ENCODE measurements at places on chromosomes 12 and 14. TPM values are rescaled to one million over a fixed set of nuclear protein-coding genes. Genes with fewer than 3 reads are reported as not detected.

- H3K4me1 ChIP-seq: peaks cover 4% of the 10 kb centered on the region
- peaks cover 63% of the 10 kb centered on the region for H3K36me3 ChIP-seq
- no peaks in the 10 kb centered on the region for H3K27me3 ChIP-seq
- DNase-seq: no peak
- H3K27ac ChIP-seq: no peak overlapping the region
Observed at GRCh38 chr14:64423987-64424386, 35.8 kb downstream of the MTHFD1 start.

DNA sequence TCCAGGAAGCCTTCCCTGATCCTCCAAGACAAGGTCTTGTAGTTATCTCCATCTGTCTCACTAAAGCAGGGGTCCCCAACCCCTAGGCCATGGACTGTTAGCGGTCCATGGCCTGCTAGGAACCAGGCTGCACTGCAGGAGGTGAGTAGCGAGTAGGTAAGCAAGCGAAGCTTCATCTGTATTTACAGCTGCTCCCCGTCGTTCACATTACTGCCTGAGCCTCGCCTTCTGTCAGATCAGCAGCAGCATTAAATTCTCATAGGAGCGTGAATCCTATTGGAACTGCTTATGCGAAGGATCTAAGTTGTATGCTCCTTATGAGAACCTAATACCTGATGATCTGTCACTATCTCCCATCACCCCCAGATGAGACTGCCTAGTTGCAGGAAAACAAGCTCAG, 12.4 kb upstream of the NFYB start:
- H3K27ac ChIP-seq: no peak overlapping the region
- peaks cover 10% of the 10 kb centered on the region for H3K4me1 ChIP-seq
- no peaks in the 10 kb centered on the region for H3K36me3 ChIP-seq

The TRPV4 gene
- not detected for total RNA-seq

The ERGIC2 gene
- total RNA-seq: 66.4 TPM

The VDR gene
- total RNA-seq: 17.3 TPM

DNA sequence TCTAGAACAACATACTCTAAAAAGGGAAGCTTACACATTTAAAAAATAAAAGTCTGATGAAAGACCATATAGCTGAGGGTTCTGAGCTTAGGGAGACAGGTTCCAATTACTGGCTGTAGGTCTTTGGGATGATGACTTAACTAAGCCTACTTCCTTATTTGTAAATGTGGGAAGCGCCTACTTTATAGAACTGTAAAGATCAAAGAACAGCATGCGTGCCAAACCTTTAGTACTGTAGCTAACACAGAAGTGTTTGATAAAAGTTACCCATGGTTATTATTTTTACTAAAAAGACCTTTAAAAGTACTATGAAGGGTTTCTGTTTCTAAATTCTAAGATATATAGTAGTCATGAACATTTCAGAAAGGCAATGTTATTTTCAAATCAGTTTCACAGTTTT, 35.7 kb downstream of the STK38L start:
- no peak for DNase-seq
- no peak overlapping the region for H3K27ac ChIP-seq
- H3K36me3 ChIP-seq: peaks cover 3% of the 10 kb centered on the region
- H3K4me3 ChIP-seq: no peak overlapping the region

- peaks cover 3% of the 10 kb centered on the region for H3K4me1 ChIP-seq
- no peak overlapping the region for H3K4me3 ChIP-seq
- H3K36me3 ChIP-seq: no peaks in the 10 kb centered on the region
Observed at GRCh38 chr12:4050340-4050739, 177.1 kb upstream of the PARP11 start.

GRCh38 chr12:90959032-90959431, 4.1 kb upstream of the CCER1 start:
- no peaks in the 10 kb centered on the region for H3K36me3 ChIP-seq
- H3K4me1 ChIP-seq: no peaks in the 10 kb centered on the region
- H3K27ac ChIP-seq: no peak overlapping the region
- DNase-seq: no peak

- H3K4me1 ChIP-seq: no peaks in the 10 kb centered on the region
- H3K36me3 ChIP-seq: no peaks in the 10 kb centered on the region
- no peak for DNase-seq
Observed at GRCh38 chr12:44031472-44032185, 195.7 kb downstream of the TMEM117 start.

GRCh38 chr12:58433959-58434358, 486.3 kb downstream of the LRIG3 start:
- no peak overlapping the region for H3K4me3 ChIP-seq
- no peak overlapping the region for H3K27ac ChIP-seq
- H3K36me3 ChIP-seq: no peaks in the 10 kb centered on the region
- H3K27me3 ChIP-seq: peaks cover 7% of the 10 kb centered on the region
